PC-9 (cell line): ENCODE measurements at places on chromosomes 1 and 21.

GRCh38 chr1:187877220-187877619, 1048.5 kb downstream of the PLA2G4A start:
- no peak overlapping the region for H3K4me3 ChIP-seq
- DNase-seq: no peak

GRCh38 chr1:35340519-35340918, 72.0 kb downstream of the ZMYM4 start:
- no peak overlapping the region for H3K27ac ChIP-seq
- no peak overlapping the region for H3K4me3 ChIP-seq
- H3K4me1 ChIP-seq: no peaks in the 10 kb centered on the region
- DNase-seq: no peak

GRCh38 chr1:2344121-2344681, 47.2 kb downstream of the MORN1 start:
- DNase-seq: no peak
- no peaks in the 10 kb centered on the region for H3K36me3 ChIP-seq
- H3K4me3 ChIP-seq: no peak overlapping the region
- H3K27ac ChIP-seq: no peak overlapping the region
- H3K4me1 ChIP-seq: no peaks in the 10 kb centered on the region
- H3K27me3 ChIP-seq: no peaks in the 10 kb centered on the region

DNA sequence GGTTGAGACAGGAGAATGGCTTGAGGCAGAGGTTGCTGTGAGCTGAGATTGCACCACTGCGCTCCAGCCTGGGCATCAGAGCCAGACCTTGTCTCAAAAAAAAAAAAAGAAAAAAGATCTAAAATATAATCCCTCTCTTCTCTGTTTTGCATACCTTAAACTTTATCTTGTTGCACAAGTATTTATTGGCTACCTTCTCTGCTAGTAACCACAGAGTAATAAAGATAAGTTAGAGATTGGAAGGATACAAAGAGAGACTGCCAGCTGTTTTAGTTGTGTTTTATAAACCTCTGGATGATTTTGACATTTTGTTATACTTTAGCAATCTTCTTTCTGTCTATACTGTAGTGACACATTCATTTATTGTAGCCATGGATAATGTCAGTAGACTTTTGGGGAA, 27.7 kb downstream of the AGO3 start:
- no peak overlapping the region for H3K4me3 ChIP-seq
- no peak overlapping the region for H3K27ac ChIP-seq
- H3K27me3 ChIP-seq: no peaks in the 10 kb centered on the region
- no peak for DNase-seq
- H3K36me3 ChIP-seq: no peaks in the 10 kb centered on the region; the same call in 1 of the 2 replicates

DNA sequence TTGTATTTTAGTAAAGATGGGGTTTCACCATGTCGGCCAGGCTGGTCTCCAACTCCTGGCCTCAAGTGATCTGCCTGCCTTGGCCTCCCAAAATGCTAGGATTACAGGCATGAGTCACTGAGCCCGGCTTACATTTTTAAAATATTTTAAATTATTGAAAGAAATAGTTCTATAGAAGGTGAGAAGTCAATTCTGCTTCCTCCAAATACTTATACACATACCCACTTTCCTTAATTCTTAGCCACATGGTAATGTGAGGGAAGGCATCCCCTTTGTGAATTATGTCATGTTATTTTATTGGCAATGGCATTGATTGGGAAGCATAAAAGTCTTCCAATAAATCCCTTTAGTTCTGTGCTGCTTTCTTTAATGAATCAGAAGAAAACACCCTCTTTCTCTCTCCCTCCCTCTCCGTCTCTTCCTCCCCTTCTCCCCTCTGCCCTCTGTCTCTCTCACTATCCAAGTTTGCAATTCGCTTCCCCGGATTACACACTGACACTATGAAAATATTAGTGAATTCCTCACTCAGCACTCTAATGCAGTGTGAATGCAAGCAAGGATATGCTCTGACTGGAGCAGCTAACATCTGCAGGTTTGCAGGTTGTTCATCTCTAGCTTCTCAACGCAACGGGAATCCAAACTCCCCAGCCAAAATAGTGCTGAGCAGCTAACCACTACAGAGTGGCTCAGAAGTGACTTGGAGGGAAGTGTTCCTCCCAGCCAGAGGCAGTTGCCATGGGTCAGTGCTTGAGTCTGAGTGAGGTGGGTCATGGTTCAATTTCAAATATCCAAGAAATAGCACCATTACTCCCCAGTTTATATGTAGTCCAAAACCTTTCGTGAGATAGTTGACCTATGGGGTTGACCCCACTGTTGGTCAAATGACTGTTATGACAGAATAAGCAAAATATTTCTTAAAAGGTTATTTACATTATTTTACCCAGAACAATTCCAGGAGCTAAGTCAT, 77.8 kb upstream of the CD55 start:
- no peak overlapping the region for H3K27ac ChIP-seq
- H3K36me3 ChIP-seq: no peaks in the 10 kb centered on the region
- H3K4me1 ChIP-seq: peaks cover 48% of the 10 kb centered on the region
- DNase-seq: no peak
- no peak overlapping the region for H3K4me3 ChIP-seq

GRCh38 chr1:11703357-11704193, 12.1 kb downstream of the DRAXIN start:
- no peaks in the 10 kb centered on the region for H3K36me3 ChIP-seq
- no peaks in the 10 kb centered on the region; the same call in 1 of the 2 replicates for H3K4me1 ChIP-seq
- H3K27me3 ChIP-seq: peaks cover 26% of the 10 kb centered on the region
- H3K27ac ChIP-seq: no peak overlapping the region
- no peak overlapping the region for H3K4me3 ChIP-seq

DNA sequence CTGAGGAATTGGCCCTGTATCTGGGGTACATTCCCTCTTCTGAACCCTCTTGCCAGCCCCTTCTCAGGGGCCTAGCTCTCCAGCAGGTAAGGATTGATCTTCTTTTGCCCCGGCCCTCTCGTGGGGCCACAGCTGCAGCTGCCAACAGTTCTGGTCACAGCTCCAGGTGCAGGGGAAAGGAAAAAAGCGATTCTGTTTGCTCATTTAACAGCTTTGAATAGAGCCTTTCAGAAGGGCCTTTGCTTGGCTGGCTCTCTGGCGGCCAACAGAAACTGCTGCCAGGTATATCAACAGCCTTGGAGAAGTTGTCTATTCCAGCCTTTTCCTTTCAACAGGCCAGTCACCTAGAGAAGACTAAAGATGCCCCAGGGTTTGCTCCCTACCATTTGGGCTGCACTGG, 16.1 kb upstream of the FMOD start:
- H3K4me3 ChIP-seq: no peak overlapping the region
- H3K36me3 ChIP-seq: no peaks in the 10 kb centered on the region
- no peak for DNase-seq
- H3K27ac ChIP-seq: no peak overlapping the region
- peaks cover 68% of the 10 kb centered on the region for H3K27me3 ChIP-seq
- H3K4me1 ChIP-seq: no peaks in the 10 kb centered on the region

DNA sequence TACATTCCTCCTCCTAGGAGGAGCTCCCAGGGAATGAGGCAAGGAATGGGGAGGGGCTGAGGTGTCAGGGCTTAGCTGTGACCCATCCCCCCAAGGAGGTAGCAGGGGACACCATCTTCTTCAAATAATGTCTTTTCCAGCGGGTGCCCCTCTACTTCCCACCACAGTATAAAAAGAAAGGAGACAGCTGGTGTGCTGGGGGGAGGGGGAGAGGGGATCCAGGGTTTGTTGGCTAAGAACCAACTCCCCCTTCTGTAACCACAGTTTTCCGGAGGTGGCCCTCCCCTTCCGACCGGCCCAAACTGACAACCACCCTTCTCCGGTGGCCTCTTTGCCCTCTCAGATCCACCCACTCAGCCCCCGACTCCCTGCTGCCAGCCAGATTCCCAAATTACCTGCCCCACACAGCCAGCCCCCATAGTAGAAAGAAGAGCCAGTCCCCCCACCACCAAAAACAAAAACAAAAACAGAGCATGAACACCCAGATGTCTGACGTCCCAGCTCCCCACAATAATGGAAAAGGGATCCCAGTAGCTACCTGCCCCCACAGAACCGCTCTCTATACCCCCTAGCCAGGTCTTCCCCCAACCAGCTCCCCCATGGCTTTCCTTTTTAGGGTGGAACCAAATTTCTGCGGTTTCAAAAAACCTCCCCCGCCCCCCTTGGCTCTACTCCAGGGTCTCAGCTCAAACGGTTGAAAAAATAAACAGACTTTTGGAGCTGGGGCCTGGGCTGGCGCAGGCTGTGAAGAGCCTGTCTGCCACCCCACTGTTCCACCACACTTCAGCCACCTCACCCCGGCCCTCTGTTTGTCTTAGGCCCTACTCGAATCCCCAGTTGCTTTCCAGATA, 2.1 kb downstream of the ARHGEF2 start:
- no peaks in the 10 kb centered on the region for H3K27me3 ChIP-seq
- peaks cover 46% of the 10 kb centered on the region for H3K4me1 ChIP-seq
- H3K27ac ChIP-seq: peak overlapping the region; percentile 96
- peaks cover 27% of the 10 kb centered on the region for H3K36me3 ChIP-seq

DNA sequence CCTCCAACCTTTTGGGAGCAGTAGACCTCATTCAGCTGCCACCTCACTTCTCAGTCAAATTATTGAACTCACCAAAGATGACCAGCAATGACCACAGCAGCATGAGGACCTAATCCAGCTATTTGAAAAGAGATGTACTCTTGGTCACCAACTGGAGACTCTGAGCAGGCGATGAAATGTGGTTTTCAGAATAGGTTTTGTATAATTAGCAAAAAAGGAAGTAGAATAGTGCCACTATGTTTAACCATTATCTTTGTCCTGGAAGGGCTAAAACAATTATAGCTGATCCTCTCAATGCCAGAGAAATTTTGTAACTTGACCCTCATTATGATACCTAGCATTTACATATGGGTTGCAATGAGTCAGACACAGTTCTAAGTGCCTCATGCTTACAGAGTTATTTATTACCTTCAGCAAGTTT, at the start of gene FCRL2:
FCRL2 (minus strand) TSS at position 162 of the 421 bp plus-strand sequence; CDS start at position 103, 59 bp downstream.
- H3K4me3 ChIP-seq: no peak within 1 kb of the TSS
- H3K4me1 ChIP-seq: no peaks in the 10 kb centered on the region
- no peak for DNase-seq
- no peaks in the 10 kb centered on the region for H3K27me3 ChIP-seq
- no peak within 1 kb of the TSS for H3K27ac ChIP-seq

DNA sequence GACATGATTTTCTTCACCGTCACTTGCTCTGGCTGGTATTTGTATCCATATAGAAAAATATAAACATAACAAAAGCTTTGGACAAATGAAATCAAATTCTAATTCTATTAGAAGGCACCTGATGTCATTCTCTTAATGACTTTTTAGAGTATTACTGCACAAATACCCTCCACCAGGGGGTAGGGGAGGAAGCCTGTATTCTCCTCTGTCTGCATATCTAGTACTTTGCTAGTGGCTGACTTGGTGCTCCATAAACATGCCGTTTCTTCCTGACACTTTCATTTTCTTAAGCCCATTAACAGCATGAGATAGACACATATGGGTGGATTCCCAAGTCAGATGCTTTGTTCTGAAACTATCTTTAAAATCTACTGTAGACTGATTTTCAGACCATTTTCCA, 20.6 kb upstream of the KCNJ15 start:
- DNase-seq: no peak
- no peak overlapping the region for H3K27ac ChIP-seq
- H3K4me3 ChIP-seq: no peak overlapping the region
- 0 out of 2 replicates have a peak, but pooled peaks cover 2% of the 10 kb centered on the region for H3K27me3 ChIP-seq
- H3K36me3 ChIP-seq: no peaks in the 10 kb centered on the region

DNA sequence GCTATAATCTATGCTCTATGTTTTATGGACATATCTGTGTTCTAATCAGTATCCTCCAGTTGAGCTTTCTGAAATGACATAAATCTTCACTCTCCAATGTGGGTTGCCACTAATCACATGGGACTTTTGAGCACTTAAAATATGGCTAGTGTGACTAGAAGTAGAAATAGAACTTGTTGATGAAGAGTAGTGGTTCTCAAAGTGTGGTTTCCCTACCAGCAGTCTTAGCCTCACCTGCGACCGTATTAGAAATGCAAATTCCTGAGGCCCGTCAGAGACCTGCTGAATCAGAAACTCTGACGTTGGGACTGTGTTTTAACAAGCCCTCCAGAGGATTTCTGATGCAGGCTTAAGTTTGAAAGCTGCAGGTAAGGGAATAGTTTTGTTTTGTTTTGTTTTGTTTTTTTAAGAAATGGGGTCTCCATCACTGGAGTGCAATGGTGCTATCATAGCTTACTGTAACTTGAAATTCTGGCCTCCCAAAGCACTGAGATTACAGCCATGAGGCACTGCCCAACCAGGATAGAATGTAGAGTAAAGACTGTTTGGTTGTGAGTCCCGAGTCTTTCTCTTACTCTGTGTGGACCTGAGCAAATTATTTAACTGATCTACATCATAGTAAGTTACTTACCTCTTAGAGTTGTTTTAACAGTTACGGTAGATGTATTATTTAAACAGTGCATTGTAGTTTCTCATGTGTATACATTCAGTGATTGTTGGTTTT, 21.7 kb downstream of the GLRX2 start:
- no peaks in the 10 kb centered on the region for H3K27me3 ChIP-seq
- H3K4me3 ChIP-seq: no peak overlapping the region
- H3K36me3 ChIP-seq: peaks cover 38% of the 10 kb centered on the region
- no peak for DNase-seq
- H3K27ac ChIP-seq: no peak overlapping the region
- no peaks in the 10 kb centered on the region for H3K4me1 ChIP-seq

GRCh38 chr1:82441402-82441801, 640.7 kb downstream of the ADGRL2 start:
- no peak overlapping the region for H3K4me3 ChIP-seq
- no peak overlapping the region for H3K27ac ChIP-seq
- H3K36me3 ChIP-seq: no peaks in the 10 kb centered on the region
- H3K4me1 ChIP-seq: no peaks in the 10 kb centered on the region
- no peaks in the 10 kb centered on the region for H3K27me3 ChIP-seq

- no peaks in the 10 kb centered on the region for H3K4me1 ChIP-seq
- no peak overlapping the region for H3K4me3 ChIP-seq
- H3K27me3 ChIP-seq: no peaks in the 10 kb centered on the region
- no peak for DNase-seq
- no peaks in the 10 kb centered on the region for H3K36me3 ChIP-seq
These were observed 6.4 kb downstream of the HES4 start for GRCh38 chr1:993379-993995.

- no peak overlapping the region for H3K27ac ChIP-seq
- DNase-seq: no peak
- no peaks in the 10 kb centered on the region for H3K4me1 ChIP-seq
- H3K27me3 ChIP-seq: peaks cover 15% of the 10 kb centered on the region; the same call in 1 of the 2 replicates
- H3K4me3 ChIP-seq: no peak overlapping the region
- H3K36me3 ChIP-seq: no peaks in the 10 kb centered on the region
These were observed 52.8 kb upstream of the FOXD3 start for GRCh38 chr1:63269571-63269970.

DNA sequence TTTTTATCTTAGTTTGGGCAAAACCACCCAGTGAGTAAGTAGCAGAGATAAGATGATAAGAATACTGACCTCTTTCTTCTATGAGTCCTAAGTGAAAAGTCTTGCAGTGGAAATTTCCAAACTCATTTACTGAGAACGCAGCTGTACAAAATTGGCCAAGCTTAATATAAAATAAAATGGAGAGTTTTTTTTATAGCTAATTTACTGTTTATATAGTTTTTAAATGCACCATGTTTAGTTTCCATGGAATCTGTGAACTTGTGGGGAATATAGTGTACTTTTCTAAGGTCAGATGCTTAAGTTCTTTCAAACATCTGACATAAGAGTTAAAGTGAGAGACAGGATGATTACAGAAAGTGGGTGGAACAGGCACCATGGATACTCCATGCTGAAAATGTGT, 833.5 kb downstream of the ADGRL2 start:
- no peak overlapping the region for H3K4me3 ChIP-seq
- no peaks in the 10 kb centered on the region for H3K27me3 ChIP-seq
- no peaks in the 10 kb centered on the region for H3K36me3 ChIP-seq
- no peak for DNase-seq
